Stimulated activated CD4-positive, alpha-beta T cell treated with anti-CD3 and anti-CD28 coated beads, Interleukin-1b, Interleukin-23, amount 100 ng/mL, for 1 hour (primary cell): ENCODE measurements at places on chromosomes 3 and 15.

DNA sequence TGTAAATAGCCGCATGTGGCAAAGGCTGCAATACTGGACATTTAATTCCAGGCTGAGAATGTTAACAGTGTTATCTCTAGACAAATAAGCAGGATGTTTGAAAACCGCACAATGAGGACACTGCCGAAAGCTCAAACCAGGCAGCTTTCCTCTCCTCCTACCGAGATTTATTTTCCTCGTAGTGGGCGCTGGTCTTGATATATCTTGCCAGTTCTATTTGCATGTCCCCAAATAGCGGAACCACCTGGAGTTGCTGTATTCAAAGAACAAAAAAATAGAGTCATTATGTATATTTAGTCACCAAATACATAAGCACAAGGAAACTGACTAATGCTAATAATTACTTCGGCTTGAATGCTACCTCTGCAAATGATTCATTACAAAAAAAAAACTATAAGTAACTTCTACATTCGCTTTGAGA, 46.5 kb downstream of the CYFIP1 start:
- no peak for DNase-seq

DNA sequence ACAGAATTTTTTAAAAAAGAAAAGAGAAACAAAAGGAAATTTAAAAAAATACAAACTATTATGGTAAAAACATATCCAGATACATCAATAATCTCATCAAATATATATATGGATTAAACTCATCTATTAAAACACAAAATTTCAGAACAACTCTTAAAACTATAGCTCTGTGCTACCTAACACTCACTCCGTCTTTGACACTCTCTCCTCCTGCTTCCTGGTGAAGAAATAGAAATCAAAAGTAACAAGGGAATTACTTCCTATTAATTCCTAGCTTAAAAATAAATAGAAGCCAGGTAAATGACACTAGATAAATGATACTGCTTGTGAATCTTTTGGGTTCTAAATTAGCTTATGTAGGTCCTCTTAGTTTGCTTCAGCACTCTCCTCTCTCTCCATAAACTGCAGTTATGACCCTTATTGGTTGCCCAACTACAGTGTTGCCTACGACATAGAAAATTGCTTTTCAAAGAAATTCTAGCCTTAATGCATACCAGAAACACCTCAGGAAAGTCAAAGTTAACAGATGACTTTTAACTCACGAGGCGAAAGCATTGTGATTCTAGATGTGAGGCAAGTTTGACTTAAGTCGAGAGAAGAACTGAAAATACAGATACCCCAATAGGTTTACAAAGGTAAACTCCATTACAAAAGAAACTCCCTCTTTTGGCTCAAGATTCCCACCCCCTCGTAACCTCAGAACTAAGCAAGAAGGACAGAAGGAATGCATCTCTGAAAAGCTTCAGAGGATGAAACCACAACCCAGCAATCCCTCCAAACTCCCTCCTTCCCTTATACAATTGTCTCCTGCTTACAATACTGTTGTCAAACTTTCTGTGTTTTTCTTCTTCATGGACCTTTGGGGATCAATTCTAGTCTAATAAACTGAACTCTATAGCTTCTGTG, 394.7 kb downstream of the FGF12 start:
- no peak for DNase-seq

- no peak for DNase-seq
These were observed 133.0 kb upstream of the PRR20G start for GRCh38 chr3:127420829-127421228.

GRCh38 chr15:99582508-99582960, 16.8 kb downstream of the MEF2A start:
- DNase-seq, result no peak

- no peak for DNase-seq
These were observed 167.3 kb upstream of the NANOGP8 start for GRCh38 chr15:35252351-35252865.

DNA sequence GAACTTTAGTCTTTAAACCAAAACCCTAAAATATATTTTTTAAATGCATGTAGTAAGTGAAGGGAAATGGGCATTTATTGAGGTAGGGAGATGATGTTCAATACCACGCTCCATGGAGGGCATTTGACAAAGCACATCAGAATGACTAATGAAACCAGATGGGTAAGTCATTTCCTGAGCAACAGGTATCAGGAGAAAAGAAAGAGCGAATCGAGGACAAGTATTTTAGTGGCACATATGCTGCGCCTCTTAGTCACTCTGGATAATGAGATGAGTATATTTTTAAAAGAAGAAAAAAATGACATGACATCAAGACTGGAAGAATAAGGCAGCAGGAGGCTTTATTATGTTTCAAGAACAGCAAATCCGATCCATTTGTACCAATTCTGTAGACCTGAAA, 129.0 kb upstream of the ARHGEF3 start:
- DNase-seq, result no peak

DNA sequence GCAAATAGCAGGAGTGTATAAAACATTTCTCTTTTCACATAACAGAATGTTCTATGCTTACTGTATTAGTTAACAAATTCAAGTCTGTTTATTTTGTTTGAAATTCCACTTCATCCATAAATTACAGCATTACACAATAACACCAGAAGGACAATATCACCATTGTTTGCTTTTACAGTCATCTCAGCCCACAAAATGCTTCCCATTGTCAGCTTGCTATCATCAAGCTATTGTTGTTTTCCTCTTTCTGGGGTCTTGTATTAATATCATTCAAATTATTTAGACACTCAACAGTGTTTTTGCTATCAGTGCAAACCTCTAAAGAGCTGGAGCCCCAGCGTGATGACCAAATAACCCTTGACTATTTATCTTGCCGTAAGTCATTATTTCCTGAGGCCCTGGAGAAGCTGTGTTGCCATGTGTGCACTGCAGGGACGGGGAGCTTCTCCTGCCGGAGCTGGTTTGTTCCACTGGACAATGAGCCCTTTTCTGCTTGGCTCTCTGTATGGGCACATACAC, 1.1 kb downstream of the SAMMSON start:
- DNase-seq, result no peak

- no peak for DNase-seq
These were observed 127.6 kb upstream of the MME start for GRCh38 chr3:154952553-154952952.

DNA sequence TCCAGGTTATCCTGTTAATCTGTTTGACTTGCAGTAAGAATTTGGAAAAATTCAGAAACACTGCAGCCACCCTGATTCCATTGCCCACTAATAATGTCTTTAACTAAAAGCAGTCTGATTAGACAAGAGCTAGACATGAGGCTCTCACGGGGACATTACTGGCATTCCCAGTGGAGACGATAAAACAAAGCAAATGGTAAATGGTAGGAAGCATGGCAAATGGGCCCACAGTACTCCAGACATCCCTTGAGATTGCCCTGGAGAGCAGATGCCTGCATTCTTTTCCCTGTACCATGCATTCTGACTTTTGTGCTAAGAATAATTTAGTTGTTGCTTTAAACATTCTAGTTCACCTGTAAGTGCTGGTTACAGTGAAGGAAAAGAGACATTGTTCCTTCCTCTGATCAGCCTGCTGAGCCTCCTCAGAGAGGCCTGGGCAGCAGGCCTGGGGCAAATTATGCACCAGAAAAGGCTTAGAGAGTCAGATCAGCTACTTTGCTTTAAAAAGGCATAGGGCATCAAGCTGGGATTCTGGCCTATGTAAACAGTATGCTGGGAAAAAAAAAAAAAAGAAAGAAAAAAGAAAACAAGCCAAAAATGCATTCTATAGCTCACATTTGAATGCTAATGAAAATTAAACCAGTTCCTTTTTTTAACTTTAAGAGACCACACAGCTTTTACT, 204.6 kb downstream of the GABRG3 start:
- no peak for DNase-seq

DNA sequence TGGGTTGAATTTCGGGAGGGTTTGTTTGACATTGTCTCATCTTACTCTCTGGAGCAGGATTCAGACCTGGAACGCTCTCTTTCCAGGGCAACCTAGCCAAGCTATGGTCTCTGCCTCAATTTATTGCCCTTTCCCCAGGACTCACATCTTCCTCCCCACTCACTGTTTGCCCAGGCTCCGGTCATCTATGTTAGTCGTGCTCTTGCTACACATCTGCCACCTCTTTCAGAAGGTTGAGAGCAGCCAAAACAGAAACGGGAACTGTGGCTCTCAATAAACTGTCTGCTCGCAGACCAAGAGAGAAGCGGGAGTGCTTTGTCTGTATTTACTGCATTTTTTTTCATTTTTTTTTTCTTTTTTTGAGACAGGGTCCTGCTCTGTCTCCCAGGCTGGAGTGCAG, 81.6 kb downstream of the ST6GAL1 start:
- DNase-seq, result no peak

- no peak for DNase-seq
These were observed 124.8 kb downstream of the EEFSEC start for GRCh38 chr3:128278130-128278529.

- DNase-seq, result no peak
These were observed 2.7 kb downstream of the FAN1 start for GRCh38 chr15:30906366-30906765.

DNA sequence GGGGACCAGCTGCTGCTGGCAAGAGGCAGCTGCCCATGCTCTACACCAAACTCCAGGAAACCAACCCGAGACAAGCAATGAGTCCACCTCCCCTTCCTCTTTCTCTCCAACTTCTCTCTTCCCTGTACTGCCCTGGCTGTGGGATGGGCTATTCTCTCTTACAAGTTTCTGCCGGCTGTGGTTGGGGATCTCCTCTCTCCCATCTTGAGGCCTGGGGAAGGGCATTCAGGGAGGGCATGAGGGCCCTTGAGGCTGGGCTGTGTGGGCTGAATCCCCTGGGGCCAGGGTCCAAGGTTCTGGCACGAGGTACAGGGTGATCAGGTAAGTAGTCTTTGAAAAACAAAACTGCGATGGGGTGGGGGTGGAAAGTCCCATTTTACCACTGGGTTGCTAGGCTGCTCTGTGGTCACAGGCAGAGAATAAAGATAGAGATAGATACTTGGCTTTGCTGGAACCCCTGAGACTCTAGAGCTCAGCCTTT, 32.3 kb upstream of the CTSH start:
- no peak for DNase-seq

- DNase-seq, result no peak
These were observed 15.0 kb downstream of the IL17RD start for GRCh38 chr3:57150113-57150581.

DNA sequence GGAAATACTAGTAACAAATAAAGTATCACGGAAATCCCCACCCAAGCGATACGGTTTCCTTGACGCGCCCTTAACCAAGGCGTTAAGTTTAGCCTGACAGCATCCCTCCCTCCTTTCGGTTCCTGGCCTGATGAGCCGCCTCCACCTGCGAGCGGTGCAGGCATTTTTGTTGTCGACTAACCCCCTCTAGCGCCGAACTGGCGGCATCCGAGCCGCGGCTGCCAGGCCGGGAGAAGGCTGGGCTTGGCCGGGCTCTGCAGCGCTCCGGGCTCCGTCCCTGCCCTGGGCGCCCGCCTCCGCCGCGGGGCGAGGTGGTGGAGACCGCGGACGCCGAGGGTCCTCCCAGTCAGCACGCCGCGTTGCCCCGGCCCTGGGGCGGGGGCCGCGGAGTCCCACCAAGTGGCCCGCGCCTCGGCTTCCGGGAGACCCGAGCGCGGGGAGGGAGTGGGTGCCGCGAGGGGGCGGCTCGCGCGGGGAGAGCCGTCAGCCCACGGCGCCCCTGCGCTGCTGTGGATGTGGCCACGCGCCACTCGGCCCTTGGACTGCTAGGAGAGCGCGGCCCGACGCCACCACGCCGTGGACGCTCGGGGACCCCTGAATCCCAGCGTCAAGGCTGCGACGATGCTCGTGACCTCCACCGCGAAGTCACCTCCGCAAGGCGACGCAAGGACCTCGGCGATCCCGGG, 1.1 kb upstream of the EPHA6 start:
- DNase-seq, result peak; percentile 17

GRCh38 chr15:45635763-45636292, 999 bp downstream of the SQOR start:
- DNase-seq, result no peak

- DNase-seq, result no peak
These were observed 595 bp downstream of the PDCD7 start for GRCh38 chr15:65132878-65133547.

DNA sequence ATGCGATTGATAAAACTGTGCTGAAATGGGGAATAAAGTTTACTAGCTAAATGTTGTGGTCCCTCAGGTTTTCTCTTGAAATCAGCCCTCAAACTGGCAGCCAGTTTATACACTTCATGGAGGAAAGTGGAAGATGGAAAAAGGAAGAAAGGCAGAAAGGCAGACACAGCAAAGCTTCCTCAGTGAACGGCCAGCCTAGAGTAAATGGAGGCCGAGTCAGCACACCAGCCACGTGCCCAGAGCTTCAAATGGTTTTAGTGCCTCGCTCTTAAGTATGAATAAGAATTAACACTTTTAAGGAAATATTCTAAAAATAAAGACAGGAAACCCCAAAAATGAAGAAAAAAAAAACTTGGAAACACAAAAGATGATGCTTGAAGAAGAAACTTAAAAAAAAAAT, 48.3 kb downstream of the GNB4 start:
- DNase-seq, result no peak

DNA sequence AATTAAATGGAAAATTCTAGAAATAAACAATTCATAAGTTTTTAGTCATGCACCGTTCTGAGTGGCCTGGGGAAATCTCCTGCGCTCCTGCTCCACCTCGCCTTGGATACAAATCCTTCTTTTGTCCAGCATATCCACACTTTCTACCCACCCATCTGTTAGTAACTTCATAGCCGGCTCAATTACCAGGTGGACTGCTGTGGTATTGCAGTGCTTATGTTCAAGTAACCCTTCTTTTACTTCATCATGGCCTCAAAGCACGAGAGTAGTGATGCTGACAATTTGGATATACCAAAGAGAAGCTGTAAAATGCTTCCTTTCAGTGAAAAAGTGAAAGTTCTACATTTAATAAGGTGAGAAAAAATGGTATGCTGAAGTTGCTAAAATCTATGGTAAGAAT, 142.3 kb upstream of the CHL1 start:
- no peak for DNase-seq

DNA sequence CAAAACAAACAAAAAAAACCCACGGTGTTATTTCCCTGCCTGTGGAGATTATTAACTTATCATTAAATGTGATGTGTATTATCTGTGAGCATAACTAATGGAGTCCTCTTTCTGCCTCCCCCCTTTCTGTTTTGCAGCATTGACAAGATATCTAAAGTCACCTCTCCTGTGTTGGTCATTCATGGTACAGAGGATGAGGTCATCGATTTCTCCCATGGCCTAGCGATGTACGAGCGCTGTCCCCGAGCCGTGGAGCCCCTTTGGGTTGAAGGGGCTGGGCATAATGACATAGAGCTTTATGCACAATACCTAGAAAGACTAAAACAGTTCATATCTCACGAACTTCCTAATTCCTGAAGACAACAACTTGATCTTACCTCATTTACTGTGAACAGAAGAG, 25.2 kb upstream of the CEMIP start:
- DNase-seq, result no peak

DNA sequence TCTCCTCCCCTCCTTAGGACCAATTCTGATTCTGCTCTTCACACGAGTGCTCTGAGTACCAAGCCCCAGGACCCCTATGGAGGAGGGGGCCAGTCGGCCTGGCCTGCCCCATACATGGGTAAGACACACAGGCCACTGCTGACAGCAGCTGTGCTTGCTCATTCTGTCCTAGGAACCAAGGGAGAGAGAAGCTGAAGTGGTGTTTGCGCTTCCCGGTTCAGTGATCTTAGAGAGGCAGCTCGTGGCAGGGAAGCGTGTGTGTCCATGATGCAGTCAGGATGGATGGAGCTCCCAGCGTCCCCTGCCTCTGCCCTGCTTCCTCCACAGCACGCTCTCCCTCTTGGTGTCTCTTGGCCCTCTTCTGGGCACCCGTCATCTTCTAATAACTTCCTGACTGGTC, 77.6 kb downstream of the CRTC3 start:
- DNase-seq, result no peak
